ENCODE measurements at places on chromosomes 1 and 21.

- peak; percentile 90 for DNase-seq
Observed at GRCh38 chr1:6486433-6487011, 4.9 kb downstream of the PLEKHG5 start.

- DNase-seq, result no peak
Observed at GRCh38 chr1:185450060-185450788, 133.2 kb upstream of the IVNS1ABP start.

GRCh38 chr1:202397256-202397655 is 48.8 kb downstream of the PPP1R12B start:
- no peak for DNase-seq

GRCh38 chr1:26321315-26322041 is 3.7 kb downstream of the CD52 start:
- peak; percentile 95 for DNase-seq
